ENCODE measurements at places on chromosomes 2 and 18. TPM values are rescaled to one million over a fixed set of nuclear protein-coding genes. Genes with fewer than 3 reads are reported as not detected.

DNA sequence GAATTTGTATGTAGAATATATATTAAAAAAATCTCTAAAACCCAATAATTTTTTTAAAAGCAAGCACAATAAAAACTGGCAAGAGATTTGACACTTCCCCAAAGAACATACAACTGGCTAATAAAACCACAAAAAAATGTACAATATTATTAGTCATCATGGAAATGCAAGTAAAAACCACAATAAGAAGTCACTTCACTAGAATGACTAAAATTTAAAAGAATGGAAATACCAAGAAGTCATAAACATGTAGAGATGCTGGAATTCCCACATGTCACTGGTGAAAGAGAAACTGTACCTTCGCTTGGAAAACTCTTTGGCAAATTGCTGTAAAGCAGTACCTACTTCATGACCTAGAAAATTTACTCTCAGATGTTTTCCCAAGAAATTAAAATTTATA is 43.4 kb upstream of the KYNU start:
- peak; percentile 19 for DNase-seq

DNA sequence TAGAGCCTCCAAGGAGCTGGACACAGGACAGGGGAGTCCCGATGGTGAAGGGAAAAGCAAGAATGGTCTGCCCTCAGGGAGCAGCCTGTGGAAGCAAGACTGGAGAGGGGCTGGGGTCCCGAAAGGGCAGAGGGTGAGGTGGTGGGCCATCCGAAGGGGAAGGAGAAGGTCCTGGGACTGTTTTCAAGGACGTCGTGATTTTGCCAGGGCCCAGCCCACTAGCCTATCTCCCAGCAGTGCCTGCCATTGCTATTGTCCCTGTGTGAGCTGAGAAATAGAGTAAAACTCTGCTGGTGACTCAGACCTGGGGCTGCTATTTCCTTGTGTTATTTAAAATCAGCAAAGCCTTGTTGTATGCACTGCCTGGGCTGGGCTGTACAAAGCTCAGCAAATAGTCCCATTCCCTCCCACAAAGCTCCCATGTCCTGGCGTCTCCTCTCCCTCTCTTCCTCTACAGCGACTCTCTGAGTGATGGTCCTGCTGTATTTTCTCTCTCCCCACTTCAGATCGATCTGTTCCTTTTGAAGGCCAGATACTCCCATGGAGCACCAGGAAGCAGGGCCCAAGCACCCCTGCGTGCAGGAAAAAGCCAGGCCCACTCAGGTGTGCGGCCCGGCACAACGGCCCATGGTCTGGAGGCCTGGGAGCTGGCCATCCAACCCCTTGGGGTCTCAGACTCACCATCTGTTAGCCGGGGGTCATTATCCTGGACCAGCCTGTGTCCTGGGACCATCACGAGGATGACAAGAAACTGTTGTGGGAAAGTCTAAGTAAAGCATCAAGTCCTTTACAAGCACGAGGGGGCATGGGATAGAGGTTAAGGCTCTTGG is 65.0 kb upstream of the OTOF start:
- DNase-seq: no peak

DNA sequence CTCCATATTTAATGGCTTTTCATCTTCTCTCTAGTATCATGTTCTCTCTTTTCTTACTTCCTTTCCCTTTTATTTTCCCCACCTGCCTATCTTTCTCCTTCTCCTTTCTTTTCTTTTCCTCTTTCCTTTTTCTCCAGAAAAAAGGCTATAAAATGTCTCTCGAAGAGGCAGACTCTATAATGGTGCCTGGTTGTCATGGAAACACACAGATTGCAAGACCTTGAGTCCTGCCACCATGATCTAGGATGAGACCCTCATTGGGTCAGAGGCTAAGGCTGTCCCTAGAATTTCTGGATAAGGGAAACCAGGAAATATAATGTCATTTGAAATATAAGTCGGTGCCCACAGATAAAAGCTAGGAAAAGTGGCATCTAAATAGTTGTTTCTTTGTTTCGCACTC is 36.5 kb upstream of the LHCGR start:
- DNase-seq: no peak

GRCh38 chr2:152405206-152406118 is 70.5 kb downstream of the FMNL2 start:
- DNase-seq: peak; percentile 82

DNA sequence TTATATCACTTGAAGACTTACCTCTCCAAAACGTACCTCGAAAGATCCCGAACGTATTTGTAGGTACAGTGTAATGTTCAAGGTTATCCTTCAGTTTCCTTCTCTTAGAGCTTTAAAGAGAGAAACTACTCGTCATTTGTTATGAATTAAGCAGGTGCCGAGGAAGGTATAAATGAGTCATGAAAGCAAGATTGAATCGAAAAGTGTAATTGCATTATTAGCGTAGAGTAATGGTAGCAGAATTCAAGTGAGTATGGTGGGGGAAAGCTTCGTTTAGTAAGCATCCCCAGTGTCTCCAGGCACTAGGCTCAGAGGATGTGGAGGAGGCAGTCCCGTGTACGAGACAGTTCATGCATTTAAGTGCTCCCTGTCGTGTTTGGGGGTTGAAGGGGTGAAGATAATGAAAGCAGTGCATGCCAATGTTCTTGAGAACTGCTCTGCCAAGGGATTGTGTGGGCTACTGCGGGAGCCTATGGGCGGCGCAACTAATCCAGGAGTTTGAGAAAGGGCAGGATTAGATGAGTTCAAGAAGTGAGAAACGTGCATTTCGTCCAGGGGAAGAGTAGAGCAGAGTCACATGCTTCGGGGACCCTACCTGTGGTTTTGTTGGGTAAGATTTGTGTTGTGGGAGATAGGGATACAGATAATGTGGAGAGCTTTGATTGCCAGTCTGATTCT is 858 bp downstream of the POLR1B start:
- peak; percentile 41 for DNase-seq

CD207 gene
- not detected for total RNA-seq

RIT2 gene
- total RNA-seq: not detected

CHRND gene
- total RNA-seq: not detected

POTEE gene
- total RNA-seq: 0.47 TPM
